HepG2 (cell line): ENCODE measurements at places on chromosomes 12 and 14. TPM values are rescaled to one million over a fixed set of nuclear protein-coding genes. Genes with fewer than 3 reads are reported as not detected.

DNA sequence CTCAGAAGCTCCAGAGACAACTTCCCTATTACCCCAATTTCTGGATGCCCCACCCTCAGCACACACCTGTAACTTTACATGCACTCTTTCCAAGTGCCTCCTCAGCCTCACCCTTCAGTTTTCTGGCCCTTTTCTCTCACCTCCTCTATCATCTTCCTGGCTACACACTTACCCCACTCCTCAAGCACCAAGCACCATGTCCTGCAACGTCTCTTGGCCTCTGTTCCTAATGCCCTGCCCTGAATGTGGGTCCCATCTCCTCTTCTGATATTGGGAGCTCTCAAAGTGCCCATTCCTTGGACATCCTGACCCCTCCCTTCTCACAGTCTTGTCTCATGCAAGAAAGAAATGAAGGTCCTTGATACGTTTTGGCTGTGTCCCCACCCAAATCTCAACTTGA lies 1.2 kb downstream of the KRT72 start:
- DNase-seq = no peak

Gene HOTAIR
- polyA plus RNA-seq = not detected in 2 replicates

Gene FGF23
- polyA plus RNA-seq = not detected in 2 replicates

DNA sequence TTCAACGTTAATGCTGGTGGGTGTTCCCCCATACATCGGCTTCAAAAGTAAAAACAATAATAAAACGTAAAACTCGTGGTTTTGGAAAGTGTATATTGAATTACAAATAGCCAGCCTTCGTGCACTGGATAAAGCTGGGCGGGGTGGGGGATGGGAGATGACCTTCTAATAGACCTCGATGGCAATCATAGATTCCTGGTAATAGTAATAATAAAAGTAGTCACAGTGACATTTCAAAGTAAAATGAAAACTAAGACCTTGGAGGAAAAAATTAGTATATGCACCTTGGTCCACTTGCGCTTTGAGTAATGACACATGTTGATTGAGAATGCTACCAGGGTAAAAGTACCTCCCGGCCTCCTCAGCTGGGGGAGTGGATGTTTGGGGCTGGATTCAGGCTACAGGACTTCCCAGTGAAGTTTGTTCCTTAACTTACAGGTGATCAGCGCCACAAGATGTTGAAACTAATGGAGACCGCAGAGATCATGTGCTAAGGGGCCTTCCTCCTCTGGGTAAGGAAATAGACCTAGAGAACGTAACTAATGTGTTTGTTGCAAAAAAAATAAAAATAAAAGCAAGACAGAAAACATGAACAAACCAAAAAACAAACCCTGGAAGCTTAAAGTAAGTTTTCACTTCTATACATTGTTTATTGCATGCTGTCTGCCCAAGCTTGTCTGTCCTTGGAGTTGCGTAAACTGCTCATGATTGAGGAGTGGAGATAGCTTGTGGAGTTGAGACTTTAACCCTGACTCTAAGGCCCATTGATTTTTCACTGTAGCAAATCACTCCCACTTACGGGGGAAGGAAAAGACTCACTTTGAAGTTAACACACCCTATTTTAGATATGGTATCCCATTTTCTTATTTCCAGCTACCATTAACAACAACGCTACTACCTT lies 907 bp upstream of the LRIG3 start:
- DNase-seq = peak; percentile 53

GRCh38 chr12:53172352-53172751 lies 8.2 kb upstream of the ZNF740 start:
- no peak for DNase-seq

Gene OAS2
- polyA plus RNA-seq = 0.05 and 0.10 TPM in 2 replicates

GRCh38 chr12:3556716-3557115 lies 65.7 kb downstream of the PRMT8 start:
- DNase-seq = no peak

Gene NEUROD4
- polyA plus RNA-seq = not detected in 2 replicates

Gene JAG2
- polyA plus RNA-seq = 0.16 and 0.22 TPM in 2 replicates

DNA sequence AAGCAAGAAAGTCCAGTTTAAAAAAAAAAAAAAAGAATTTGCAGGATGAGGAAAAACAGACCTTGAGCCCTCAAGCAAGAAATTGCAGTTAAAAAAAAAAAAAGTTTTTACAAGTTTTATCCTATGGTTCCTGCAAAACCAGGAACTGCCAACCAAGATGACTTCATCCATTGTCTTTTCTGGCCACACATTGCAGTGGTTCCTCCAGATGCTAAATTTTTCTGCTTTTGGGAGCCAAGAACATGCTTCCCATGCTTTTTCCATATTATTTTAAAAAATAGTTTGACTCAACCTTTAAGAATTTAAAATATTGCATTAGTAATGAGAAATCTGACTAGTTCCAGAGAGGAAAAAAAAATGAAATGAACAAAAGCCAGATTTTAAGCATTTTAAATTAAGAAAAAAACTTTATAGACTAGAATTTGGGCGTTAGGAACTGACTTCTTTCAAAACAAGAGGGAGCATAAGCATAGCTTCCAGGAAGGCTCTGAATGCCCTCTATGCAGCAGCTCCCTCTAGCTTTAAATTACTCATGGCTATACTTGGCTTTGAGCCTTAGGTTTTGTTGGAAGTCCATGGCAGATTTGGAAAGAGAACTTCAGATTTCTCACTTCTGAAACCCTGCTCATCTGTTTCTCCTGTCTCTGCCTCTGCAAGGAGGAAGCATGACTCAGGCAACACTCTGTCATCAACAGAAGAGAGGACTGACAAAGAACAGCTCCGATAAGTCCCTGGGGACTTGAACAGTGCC lies 124.5 kb downstream of the GPR65 start:
- DNase-seq = no peak

Gene RITA1
- 12.4 and 14.3 TPM in 2 replicates for polyA plus RNA-seq

GRCh38 chr12:50213439-50213838 lies 46.3 kb upstream of the CERS5 start:
- no peak for DNase-seq

DNA sequence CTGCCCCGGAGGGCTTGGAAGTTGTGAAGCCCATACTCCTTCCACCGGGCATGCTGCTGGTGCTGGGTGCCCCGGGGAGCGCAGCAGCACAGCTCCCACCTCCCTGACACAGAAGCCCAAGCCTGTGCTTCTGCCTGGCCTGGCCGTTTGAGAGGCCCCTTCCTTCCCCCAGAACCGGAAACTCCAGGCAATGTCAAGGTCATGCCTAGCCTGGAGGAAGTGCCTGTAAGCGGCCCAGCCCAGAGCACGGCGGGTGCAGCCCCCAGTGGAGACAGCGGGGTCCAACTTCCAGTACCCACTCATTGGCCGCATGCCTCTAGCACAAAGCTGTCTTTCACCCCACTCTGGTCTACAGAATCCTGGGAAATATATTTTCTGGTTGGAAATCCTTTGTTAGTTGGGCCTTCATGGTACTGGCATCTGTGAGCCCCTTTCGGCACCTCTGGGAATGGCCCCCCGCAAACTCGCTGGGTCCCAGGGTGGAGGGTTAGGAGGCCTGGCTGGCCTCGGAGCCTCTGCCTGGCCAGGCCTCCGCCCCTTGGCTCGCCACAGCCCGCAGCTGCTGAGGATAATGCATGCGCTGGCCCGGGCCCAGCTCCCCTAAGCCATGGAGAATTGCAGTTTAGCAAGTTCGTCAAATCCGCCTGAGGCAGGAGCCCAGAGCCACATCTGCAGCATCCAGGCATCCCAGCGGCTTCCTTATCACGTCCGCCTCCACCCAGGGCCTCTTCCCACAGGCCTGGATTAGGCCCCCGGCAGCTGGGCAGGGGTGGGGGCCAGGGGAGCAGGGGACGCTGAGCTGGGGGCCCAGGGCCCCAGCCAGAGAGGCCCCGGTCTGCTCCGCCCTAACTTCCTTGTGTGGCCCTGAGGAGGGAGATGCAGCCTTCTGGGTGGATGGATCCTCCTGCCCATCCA lies 48.9 kb upstream of the DLK1 start:
- peak; percentile 80 for DNase-seq

- no peak for DNase-seq
These were observed 162.1 kb downstream of the NAV3 start for GRCh38 chr12:77992760-77993159.

Gene GIT2
- polyA plus RNA-seq = 18.7 and 19.8 TPM in 2 replicates

GRCh38 chr14:92687681-92688433 lies 60.6 kb downstream of the LGMN start:
- DNase-seq = no peak

- peak; percentile 33 for DNase-seq
These were observed 35.7 kb downstream of the MRPL42 start for GRCh38 chr12:93502802-93503623.

Gene NYNRIN
- 0.63 and 0.95 TPM in 2 replicates for polyA plus RNA-seq

Gene HOXC5
- polyA plus RNA-seq = not detected in 2 replicates

Gene RAD9B
- polyA plus RNA-seq = 0.05 and 0.10 TPM in 2 replicates

DNA sequence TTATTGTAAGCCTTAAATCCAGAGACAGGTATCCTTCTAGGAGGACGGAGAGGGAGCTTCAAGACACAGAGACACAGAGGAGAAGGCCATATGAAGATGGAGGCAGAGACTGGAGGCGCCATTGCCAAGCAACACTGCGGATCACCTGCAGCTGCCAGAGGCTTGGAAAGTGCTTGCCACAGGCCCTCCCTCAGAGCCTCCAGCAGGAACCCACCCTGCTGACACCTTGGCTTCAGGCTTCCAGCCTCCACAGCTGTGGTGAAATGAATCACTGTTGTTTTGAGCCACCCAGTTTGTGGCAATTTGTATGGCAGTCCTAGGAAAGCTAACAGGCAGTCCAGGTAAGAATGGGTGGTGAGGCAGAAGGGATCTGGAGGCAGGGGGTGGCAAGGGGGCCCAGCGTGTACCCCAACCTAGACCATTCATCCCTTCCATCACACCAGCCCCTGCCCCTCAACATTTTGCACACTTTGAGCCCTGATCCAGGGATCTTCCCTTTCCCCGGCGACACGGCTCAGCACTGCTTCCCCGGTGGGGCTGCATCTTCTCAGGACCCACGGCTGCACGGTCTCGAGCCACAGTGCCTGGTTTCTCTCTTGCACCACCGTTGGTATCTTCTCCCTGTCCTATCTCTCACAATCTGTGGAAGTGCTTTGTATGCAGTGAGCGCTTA lies 22.3 kb upstream of the BCDIN3D start:
- no peak for DNase-seq

DNA sequence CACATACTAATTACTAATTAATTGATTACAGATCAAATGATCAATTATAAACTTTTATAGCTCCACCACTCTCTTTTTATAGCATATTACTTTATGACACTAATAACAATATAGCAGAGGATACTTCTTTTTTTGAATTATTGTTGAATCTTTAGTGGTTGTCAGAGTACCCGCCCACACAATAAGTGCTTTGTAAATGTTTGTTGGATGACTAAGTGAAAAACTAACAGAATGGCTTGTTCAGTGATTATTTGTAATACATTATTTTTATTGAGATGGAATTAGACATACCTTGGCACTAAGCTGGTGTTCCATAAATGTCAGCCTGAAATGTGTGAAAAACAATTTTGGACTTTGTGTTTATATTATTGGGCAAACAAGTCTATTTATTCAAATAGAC lies 670.5 kb upstream of the ATXN7L3B start:
- no peak for DNase-seq

- no peak for DNase-seq
These were observed 1.5 kb upstream of the IGF1 start for GRCh38 chr12:102481705-102482425.

Gene HPD
- polyA plus RNA-seq = 195 and 197 TPM in 2 replicates

GRCh38 chr12:22100958-22101748 lies 55.1 kb downstream of the CMAS start:
- peak; percentile 40 for DNase-seq

- DNase-seq = peak; percentile 83
These were observed at the start of gene EPS8 for GRCh38 chr12:15789220-15790171. EPS8 (minus strand) TSS chr12:15789388; CDS start chr12:15682951, 106,437 bp downstream.

DNA sequence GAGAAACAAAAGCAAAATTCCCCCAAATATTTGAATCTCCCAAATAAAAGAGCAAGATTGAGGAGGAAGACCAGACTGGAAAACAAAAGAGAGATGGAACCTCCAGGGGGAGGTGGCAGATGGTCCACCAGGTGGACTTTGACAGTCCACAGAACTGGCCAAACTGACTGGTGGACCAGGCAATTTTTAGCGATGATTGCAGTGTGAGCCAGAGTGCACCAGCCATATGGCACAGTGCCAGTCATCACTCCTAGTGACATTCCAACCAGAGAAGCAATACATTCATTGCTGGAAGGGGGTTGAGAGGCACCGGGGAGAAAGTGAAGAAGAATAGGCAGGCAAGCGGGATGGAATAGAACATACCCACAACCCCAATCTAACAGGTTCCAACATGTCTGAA lies 182.9 kb downstream of the EXOC5 start:
- DNase-seq = no peak

Gene BCL2L14
- polyA plus RNA-seq = 0.22 TPM in 1 of 2 replicates, not detected in the other

DNA sequence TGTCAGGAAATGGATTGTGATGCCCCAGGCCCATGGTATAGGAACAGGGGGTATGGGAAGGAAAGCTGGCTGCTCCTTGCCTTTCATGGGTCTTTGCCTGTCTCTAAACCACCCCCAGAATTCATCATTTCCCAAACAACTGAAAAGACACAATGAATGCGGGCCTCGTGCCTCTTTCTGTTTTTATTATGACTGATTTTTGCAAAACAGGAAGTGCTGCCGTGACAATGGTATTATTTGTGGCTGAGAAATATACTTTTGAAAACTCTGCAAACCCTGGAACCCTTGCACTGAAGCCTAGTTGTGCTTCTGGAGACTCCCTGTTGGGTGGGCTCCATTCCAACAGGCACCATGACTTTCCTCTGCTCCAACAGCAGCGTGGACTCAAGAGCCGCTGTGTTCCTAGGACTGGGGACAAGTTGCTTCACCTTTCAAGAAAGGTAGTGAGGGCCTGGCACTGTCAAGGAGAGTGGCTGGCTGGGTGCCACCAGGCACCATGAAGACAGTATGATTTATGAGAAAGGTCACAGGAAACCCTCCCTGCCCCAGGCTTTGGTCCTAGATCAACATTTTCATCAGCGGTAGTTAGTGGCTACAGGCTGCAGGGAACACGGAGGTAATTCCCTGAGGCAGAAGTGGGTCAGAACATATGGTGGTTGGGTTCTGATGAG lies 4.8 kb upstream of the DGLUCY start:
- no peak for DNase-seq

DNA sequence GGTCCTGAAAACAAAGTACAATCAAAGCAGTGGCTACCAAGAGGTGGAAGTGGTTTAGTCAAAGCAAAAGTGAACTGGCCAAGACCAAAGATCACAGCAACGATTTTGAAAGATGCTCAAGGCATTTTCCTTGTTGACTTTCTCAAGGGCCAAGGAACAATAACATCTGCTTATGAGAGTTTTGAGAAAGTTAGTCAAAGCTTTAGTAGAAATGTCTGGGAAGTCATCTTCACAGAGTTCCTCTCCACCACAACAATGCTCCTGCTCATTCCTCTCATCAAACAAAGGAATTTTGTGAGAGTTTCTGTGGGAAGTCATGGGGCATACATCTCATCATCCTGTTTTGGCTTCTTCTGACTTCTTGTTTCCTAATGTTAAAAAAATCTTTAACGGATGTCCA lies 80.1 kb downstream of the PLEKHA5 start:
- DNase-seq = no peak

Gene RD3L
- not detected in 2 replicates for polyA plus RNA-seq

Gene TMTC1
- 0.69 and 1.1 TPM in 2 replicates for polyA plus RNA-seq

DNA sequence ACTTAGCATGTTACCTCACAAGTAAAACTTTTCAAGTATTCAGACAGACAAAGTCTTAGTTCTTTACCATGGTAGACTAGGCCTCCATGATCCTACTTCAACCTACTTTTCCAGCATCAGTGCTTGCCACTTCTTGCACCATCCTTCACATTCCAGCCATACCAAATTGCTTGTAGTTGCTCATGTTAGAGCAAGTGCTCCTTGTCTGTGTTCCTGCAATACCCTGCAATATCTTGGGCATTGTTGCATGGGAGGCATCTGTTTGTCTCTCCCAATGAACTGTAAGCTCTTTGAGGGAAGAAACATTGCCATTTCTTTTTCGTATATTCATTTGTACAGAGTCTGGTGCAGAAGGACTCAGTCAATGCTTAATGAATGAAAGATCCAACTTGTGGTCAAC lies 78.0 kb downstream of the SRGAP1 start:
- DNase-seq = peak; percentile 34
